GM12865 (cell line): ENCODE measurements at places on chromosomes 3 and 15.
A peak's percentile ranks its signal among the peaks of the same experiment; 100 is the strongest.

- DNase-seq: peak; percentile 51
These were observed 132.6 kb upstream of the HES1 start for GRCh38 chr3:194003114-194004057.

GRCh38 chr3:52254608-52255007 is 9.0 kb downstream of the PPM1M start:
- no peak for DNase-seq

- DNase-seq: no peak
These were observed 78.0 kb downstream of the CHCHD6 start for GRCh38 chr3:126781889-126782491.

DNA sequence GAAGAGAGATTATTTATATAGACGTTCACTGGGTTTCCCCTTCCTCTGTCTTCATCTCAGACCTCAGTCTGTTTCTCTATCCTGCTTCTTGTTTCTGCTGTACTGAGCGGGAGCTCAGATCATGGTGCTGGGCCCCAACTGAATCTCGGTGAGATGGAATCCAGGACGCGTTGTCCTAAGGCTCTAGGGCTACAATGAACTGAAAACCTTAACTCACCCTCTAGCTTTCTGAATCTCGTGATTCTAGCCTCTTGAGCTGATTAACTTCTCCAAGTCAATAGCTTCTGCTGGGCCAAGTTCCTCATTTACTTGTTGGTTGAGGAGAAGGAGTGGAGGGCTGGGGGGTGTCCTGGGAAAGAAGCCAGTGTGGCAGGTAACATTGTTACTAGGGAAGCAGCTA is 32.7 kb upstream of the MAP3K13 start:
- no peak for DNase-seq

GRCh38 chr15:97654481-97655076 is 305.9 kb upstream of the ARRDC4 start:
- DNase-seq: no peak

- no peak for DNase-seq
These were observed 627.5 kb upstream of the LMCD1 start for GRCh38 chr3:7874116-7874515.

GRCh38 chr15:68781766-68782588 is 38.7 kb downstream of the ANP32A start:
- DNase-seq: no peak

DNA sequence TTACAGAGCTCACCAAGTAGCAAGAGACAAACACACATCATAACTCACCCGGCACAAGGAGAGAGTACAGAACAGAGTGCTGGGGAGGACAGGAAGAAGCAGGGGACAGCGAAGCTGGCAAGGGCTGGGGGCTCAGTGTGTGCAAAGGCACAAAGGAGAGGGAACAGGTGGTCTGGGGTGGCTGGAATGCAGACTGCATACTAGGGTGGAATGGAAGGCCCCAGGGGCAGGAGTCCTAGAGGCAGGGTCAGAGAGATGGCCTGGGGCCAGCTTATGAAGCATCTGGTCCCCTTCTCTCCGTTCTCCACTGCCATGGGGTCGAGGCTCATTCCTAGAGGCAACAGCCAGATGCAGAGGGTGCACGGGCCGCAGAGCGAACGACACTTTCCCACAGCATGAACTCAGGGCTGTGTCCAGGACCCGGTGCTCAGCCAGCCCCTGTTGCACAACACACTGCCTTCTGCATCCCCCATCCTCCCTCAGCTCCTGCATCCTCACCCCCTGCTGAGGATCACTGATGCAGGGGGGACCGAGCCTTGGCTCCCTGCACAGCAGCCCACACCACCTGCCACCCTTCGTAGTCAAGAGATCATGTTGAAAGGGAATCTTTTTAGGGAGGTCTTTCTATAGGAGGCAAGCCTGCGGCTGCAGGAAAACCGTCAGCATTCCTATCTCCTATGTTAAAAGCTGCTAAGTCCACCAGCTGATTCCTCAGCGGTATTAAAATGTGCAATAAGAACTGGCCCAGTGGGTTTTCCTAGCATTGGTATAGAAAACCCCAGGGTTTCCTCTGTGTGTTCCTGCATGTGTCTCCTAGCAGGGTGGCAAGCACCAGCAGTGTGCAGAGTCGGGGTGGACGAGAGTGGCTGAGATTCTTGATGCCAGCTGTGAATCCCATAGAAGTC is 293.5 kb downstream of the UACA start:
- no peak for DNase-seq

DNA sequence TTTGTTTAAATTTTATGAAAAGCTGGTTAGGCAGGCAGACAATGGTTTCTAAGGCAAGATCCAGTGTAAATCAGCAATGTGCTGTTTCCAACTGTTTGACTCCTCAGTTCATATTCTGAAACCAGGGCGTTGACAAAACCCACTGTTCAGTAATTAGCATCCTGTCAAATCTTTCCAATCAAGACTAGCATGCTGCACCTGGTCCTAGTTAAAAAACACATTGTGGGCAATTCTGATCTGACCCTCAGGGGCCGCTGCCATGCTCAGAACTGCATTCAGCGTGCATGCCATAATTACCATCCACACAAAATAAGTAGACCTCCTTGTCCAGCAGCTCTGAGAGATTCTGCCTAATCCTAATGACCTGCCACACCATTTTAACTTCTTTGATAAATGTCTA is 20.9 kb upstream of the RBP1 start:
- no peak for DNase-seq
